ENCODE measurements at places on chromosomes 4 and X. TPM values are rescaled to one million over a fixed set of nuclear protein-coding genes. Genes with fewer than 3 reads are reported as not detected.

DNA sequence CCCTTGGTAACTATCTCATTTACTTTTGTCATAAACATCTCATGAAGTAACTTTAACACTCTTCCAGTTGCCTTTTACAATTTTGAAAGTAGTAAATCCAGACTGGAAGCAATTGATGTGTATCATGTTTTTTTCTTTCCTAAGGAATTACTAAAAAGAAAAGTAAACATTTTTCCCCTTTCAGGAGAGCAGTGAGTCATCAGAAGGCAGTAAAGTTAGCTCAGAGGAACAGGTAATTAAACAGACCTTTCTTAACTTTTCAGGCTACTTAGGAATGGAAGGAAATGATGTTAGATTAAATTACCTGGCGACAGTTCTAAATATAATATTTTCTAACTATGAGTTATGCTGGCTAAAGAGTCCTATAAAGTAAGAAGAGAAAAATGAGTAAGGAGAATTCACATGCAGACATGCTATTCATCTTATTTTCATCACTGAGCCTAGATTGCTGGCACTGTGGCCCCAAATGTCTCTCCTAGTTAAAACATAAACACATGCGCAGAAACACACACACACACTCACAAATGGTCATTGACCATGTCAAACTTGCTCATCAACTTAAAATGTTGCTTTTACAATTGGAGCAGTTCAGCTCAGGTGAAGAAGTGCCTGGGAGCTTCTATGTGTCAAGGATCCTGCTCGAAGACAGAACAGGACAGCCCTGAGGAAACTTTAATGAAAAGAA is 9.3 kb downstream of the DMP1 start:
- H3K36me3 ChIP-seq: peaks cover 12% of the 10 kb centered on the region
- no peaks in the 10 kb centered on the region for H3K4me1 ChIP-seq
- H3K27me3 ChIP-seq: peaks cover 4% of the 10 kb centered on the region
- no peak for DNase-seq
- no peak overlapping the region for H3K27ac ChIP-seq

- H3K4me3 ChIP-seq: no peak overlapping the region
- no peaks in the 10 kb centered on the region for H3K36me3 ChIP-seq
- H3K4me1 ChIP-seq: no peaks in the 10 kb centered on the region
- H3K27ac ChIP-seq: no peak overlapping the region
- H3K27me3 ChIP-seq: no peaks in the 10 kb centered on the region
- no peak for DNase-seq
Observed at GRCh38 chrX:7244405-7244804, 96.5 kb upstream of the PUDP start.

GRCh38 chr4:2366252-2367192 is 51.9 kb downstream of the ZFYVE28 start:
- no peak overlapping the region for H3K4me3 ChIP-seq
- H3K27me3 ChIP-seq: peaks cover 7% of the 10 kb centered on the region
- no peaks in the 10 kb centered on the region for H3K36me3 ChIP-seq
- no peak overlapping the region for H3K27ac ChIP-seq
- H3K4me1 ChIP-seq: no peaks in the 10 kb centered on the region

GRCh38 chrX:72002875-72003274 is 92.2 kb downstream of the NHSL2 start:
- no peak overlapping the region for H3K4me3 ChIP-seq
- no peak overlapping the region for H3K27ac ChIP-seq
- DNase-seq: no peak
- no peaks in the 10 kb centered on the region for H3K36me3 ChIP-seq

DNA sequence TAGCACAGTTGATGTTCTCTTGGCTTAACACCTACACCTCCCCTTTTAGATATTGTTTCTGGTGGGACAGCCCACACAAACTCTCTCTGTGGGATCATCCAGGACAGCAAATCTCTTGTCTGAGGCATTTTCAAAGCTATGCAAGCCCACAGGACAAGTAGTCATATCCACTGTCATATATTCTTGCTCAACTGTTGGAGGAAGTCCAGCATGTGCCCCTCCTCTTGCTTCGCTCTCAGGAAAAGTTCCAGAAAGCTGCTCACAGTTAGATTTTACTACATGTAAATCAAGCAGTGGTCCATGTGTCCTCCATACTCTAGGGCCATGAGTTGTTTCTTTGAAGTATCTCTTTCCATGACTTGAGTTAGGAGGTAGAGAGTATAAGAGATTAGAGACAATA is 260.7 kb downstream of the INPP4B start:
- H3K36me3 ChIP-seq: no peaks in the 10 kb centered on the region
- DNase-seq: no peak
- no peak overlapping the region for H3K4me3 ChIP-seq

GUCY1B1 gene
- 1.1 TPM for total RNA-seq

ETDB gene
- not detected for total RNA-seq

TNMD gene
- not detected for total RNA-seq

Data from endothelial cell (in vitro differentiated cells).